Activated CD4-positive, alpha-beta T cell treated with anti-CD3 and anti-CD28 coated beads, Interleukin-2, amount 10 ng/mL, durations not matched to agents 24 days and 14 days (primary cell): ENCODE measurements at places on chromosomes 2 and 18. TPM values are rescaled to one million over a fixed set of nuclear protein-coding genes. Genes with fewer than 3 reads are reported as not detected.

GRCh38 chr18:63676526-63677323 lies 15.0 kb upstream of the SERPINB3 start:
- no peak for DNase-seq

DNA sequence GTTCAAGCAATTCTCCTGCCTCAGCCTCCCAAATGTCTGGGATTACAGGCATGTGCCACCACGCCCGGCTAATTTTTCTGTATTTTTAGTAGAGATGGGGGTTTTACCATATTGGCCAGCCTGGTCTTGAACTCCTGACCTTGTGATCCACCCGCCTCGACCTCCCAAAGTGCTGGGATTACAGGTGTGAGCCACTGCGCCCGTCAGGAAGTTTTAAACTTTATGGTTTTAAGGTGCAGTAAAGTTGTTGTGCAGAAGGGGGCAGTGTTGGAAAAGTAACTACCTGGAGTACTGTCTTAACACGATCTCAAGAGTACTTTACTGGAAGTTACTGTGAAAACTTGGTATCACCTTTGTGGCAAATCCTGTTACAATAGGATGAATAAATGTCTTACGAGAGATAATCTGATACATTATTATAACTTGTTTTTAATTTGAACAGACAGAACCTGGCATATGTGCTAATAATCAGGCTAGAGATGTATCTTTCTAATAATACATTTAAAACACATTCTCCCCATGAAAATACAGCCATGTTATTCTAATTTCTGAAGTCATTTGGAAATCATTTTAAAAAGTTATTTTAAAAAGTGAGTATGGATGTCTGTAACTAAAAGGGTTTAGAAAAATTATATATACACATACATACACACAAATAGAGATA lies 10.8 kb downstream of the SPDYA start:
- peak; percentile 92 for DNase-seq

DNA sequence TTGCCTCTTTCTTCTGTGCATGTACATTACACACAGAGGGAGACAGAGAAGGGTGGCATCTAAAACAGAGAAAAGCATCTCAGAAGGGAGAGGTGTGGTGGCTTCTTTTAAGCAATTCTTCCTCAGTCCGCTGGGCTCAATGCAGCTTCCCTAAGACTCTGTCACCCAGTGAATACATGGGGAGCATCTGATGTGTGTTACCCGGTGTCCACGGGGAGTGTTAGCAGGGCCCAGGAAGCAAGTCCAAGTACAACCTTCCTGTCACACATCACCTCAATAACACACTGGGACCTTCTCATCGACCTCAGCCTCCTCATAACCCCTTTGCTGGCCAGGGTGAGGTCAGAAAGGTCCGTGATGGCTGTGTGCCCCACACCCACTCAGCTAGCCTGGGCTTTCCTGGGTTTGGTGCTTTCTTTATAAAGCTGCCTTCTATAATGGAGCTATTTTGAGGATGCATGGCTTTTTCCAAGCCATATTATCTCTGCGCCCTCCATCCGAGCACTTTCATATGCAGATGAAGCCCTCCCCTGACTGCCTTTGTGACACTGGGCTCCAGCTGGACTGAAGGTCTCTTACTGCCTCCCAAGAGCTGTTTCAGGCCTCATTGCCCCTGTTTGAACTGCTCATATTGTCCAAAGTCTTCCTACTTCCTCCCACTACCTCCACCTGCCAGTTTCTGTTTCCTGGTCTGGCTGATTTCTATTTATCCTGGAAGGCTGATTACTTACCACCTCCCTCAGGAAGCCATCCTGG lies 21.4 kb downstream of the TNFRSF11A start:
- DNase-seq, result no peak

Gene ARHGEF4
- 0.07 and 0.31 TPM in 2 replicates for total RNA-seq

GRCh38 chr18:7072593-7072992 lies 45.0 kb downstream of the LAMA1 start:
- DNase-seq, result no peak

DNA sequence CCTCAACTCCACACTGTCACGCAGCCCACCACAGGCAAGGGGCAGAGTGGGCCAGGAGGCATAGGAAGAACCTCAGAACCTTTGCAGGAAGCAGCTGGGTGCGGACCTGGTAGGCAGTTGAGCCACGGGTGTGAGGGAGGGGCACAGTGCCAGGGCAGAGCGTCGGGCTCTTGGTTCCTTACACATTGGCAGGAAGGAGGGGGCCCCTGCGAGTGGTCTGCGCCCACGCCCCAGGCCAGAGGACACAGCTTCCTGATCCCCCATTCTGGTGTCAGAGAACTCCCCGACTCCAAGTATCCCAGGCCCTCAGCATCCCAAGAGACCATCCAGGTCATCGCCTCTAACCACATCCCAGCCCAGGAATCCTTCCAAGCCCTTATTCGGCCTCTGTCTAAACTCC lies 61.5 kb downstream of the TNS1 start:
- DNase-seq, result no peak

- no peak for DNase-seq
These were observed 2.4 kb downstream of the TTN start for GRCh38 chr2:178804791-178805190.

Gene TMEM237
- 18.1 and 18.8 TPM in 2 replicates for total RNA-seq

DNA sequence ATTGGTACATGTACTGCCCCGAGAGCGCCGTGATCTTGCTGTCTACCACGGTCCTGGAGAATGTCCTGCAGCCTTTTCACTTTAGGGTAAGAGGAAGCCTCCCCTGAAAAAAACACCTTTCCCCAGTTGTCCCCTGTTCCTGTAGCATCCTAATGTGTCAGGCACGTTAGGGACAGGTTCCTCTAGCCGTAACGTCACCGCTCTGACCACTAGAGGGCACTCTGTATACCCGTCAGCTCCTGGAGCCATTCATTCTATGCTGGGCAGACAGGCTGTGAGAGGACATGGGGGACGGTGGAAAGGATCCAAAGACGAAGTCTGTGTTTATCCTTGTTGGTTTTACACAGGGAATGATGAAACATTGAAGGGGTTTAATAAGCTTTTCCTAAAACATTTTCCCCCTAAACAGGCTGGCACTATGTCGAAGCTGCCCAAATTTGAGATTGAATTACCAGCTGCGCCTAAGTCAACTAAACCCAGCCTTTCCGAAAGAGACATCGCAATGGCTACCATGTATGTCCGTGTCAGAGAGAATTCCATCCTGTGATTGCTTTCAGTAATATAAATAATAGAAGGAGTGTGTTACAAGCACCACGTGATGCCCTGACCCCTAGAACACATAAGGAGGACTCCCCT lies 12.7 kb downstream of the RMC1 start:
- DNase-seq, result peak; percentile 93

DNA sequence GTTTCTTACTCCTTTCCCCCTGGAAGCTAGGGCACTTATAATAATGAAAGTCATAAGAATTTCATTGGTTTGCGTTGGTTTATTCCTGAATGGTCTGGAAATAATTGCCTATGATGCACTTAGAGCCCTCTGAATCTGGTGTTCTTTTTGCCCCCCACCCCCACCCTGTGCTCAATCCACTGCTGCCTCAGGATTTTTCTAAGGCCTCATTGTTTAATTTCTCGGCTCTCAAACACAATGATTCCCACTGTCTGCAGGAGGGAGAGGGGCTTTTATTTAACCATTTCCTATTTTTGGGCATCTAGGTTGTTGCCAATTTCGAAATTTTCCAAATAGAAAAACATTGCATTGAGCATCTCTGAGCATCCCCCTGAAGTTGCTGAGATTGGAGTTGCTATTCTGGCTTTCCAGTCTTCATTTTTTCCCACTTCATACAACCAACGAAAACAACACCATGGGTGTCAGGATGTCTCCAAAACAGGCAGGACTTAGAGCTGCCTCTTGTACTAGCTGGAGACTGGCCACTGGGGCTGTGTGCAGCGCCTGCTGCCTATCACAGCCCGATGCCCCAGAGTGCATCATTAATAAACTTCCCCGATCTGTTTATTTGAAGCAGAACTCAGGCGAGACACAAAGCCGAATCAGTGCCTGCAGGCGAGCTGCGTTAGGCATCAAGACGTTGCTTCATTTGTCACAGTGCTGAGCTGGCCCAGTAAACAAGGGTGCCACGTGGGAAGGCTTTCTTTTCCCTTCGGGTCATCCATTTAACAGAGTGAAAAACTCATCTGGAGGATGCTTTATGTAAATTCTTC lies 1.8 kb upstream of the PCARE start:
- DNase-seq, result no peak

Gene FAM124B
- 0.47 and 0.64 TPM in 2 replicates for total RNA-seq

Gene FAM210A
- 37.2 and 42.3 TPM in 2 replicates for total RNA-seq

Gene GREB1
- total RNA-seq, result 0.05 and 0.24 TPM in 2 replicates

- peak; percentile 82 for DNase-seq
These were observed 60.8 kb downstream of the MBP start for GRCh38 chr18:77071711-77072292.

DNA sequence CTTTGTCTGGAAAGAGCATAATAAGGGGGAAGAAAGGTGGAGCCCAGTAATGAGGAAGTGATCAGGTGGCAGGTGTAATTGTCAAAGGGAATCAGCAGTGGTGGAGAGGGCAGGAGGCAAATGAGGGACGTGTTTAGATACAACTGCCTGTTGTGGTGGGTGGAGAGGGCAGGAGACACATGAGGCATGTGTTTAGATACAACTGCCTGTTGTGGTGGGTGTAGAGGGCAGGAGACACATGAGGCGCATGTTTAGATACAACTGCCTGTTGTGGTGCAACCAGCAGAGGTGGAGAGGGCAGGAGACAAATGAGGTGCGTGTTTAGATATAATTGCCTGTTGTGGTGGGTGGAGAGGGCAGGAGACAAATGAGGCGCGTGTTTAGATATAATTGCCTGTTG lies 173.1 kb downstream of the ANKRD30B start:
- DNase-seq, result no peak

- no peak for DNase-seq
These were observed 8.4 kb downstream of the PAX3 start for GRCh38 chr2:222290401-222290735.
